ENCODE measurements at places on chromosomes 16 and 17.

- DNase-seq = no peak
Observed at GRCh38 chr17:49748791-49749190, 15.1 kb downstream of the FAM117A start.

- DNase-seq = no peak
Observed at GRCh38 chr16:46828292-46828691, 2.7 kb downstream of the C16orf87 start.

DNA sequence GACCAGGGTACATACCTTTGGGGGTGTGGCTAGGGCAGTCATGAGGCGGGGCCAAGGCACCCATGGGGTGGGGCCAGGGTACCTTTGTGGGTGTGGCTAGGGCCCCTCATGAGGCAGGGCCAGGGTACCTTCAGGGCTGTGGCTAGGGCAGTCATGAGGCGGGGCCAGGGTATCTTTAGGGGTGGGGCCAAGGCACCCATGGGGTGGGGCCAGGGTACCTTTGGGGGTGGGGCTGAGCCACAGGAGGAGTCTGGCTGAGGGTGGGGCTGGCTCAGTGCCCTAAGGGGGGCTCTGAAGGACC lies 3.5 kb downstream of the GNG13 start:
- DNase-seq = no peak

GRCh38 chr16:89546781-89547180 lies 13.7 kb upstream of the RPL13 start:
- no peak for DNase-seq

DNA sequence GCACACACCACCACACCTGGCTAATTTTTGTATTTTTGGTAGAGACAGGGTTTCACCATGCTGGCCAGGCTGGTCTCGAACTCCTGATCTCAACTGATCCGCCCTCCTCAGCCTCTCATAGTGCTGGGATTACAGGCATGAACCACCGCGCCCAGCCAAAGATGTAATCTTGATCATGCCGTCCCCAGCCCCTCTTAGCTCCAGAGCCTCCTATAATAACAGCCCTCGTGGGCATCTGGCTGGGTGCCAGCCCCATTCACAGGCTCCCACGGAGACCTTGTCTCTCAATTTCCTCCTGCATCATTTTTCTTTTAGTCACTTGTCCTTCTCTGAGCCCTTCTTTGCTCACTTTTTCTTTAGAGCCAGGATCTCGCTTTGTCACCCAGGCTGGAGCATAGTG lies 94.2 kb downstream of the KATNIP start:
- no peak for DNase-seq

DNA sequence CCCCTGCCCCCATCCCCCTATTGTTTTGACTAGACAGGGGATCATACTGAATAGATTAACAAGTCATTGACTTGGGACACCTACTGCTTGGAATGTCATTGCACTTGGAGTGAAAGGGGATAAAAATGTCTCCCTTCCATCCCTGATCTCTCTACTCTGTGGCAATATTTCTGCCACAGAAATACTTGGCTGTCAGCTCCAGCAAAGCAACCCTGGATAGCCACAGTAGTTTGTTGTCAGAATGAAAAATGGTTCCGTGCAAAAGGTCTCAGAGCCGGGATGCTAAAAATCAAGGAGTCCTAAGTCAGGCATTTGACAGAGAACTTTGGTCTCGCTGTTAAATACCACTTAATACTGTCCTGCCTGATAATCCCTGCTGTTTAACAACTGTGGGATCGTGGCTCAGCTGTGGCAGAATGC lies 722.0 kb upstream of the SOX9 start:
- DNase-seq = no peak

GRCh38 chr16:86970279-86970678 lies 346.9 kb downstream of the C16orf95 start:
- no peak for DNase-seq

GRCh38 chr17:58333736-58334207 lies 5.2 kb upstream of the TSPOAP1 start:
- no peak for DNase-seq

DNA sequence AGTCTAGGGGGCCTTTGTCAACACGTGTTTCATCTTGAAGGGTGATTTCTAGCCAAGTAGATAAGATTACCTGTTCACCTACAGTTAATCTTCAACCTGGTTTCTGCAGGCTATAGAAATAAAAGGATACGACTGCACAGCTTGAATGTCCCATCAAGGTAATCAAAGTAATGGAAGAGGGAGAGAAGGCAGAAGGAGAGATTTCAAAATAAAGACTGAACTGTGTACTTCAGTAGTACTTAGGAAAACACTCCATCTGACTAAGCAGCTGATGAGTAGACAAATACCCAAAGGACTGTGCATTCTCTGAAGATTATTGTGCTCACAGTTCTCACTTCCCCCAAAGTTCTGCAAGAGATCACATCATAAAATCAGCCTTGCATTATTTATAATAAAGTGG lies 5.8 kb upstream of the RFFL start:
- no peak for DNase-seq

- DNase-seq = no peak
Observed at GRCh38 chr17:64574646-64575045, 67.9 kb downstream of the CEP95 start.

DNA sequence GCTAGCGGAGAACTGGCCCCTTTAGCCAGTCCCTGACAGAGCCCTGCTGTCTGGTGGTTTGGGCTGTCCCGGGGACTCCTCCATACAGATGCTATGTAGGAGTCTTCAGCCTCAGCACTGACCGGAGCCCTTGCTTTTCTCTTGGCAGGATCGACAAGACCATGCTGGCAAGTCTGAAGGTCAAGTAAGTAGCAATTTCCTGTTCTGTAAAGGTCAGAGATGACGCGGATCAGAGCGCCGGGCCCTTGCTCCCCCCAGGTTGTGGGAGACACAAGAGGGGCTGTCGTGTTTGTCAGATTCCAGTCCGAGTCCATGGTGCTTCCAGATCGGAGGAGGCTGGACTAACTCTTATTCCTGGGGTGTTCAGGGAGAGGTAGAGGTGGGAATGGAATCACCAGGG lies 4.1 kb downstream of the RAP1GAP2 start:
- no peak for DNase-seq

- peak; percentile 75 for DNase-seq
Observed at GRCh38 chr17:46194393-46195216, 1.4 kb upstream of the KANSL1 start.

Data from Kasumi-1 (cell line).